ENCODE measurements at places on chromosomes 1 and 21.

GRCh38 chr1:232622981-232623380 is 7.0 kb downstream of the SIPA1L2 start:
- DNase-seq = no peak

DNA sequence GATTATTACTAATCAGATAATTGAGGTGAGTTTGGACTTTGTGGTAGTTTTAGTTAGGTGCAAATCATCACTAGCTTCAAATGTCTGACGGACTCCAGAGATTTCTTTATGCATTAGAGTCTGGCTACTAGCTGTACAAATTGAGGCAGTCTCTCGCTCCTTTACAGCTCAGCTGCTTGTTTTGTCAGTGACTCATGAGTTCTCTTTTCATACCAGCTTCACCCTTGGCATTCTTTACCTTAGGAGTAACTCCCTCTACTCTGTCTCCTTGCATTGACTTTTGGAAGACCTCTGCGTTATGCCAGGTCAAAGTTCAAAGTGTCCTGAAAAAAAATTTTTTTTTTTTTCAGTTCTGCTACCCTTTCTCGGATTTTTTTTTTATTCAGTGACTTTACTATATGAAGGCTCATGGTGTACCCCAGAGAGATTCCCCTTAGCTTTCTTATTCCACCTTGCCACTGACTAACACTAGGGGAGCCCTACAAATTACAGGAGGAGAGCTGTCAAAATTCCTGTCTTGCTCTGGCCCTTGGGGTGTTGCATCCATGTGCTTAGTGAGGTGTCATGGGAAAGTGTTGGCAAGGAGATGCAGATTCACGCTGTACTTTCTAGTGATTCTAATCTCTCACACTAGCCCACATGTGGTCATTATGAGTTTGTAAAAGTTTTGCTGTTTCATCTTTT is 576.6 kb downstream of the ADGRL2 start:
- no peak for DNase-seq

GRCh38 chr1:13766592-13767564 is 66.9 kb downstream of the PRDM2 start:
- no peak for DNase-seq

DNA sequence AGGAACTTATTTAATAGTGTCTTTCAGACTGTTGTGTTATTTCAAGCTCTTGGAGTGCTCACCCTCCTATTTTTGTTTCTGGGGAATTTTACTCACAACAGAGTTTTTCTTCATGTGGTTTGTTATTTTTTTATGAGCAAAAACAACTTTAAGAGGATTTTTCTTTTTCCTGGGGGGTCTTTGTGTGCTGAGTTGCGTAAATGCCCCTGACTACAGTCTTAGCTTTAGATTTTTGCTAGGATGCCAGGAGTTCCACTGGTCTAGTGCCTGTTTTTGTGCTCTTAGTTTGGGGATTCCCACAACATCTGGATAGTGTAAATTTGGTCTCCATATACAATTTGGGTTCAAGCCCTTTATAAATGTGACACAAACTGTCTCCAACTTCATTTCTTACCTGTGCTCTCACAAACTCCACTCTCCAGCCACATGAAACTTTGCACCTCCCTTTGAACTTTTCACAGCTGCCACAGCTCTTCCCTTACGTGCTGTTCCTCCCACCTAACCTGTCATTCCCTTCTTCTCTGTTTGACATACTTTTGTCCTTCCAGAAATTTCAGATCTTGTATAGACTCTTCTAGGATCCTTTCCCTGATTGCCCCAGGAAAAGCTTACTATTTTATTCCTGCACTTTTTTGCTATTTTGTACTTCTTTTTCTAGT is 180.2 kb downstream of the CRB1 start:
- no peak for DNase-seq

DNA sequence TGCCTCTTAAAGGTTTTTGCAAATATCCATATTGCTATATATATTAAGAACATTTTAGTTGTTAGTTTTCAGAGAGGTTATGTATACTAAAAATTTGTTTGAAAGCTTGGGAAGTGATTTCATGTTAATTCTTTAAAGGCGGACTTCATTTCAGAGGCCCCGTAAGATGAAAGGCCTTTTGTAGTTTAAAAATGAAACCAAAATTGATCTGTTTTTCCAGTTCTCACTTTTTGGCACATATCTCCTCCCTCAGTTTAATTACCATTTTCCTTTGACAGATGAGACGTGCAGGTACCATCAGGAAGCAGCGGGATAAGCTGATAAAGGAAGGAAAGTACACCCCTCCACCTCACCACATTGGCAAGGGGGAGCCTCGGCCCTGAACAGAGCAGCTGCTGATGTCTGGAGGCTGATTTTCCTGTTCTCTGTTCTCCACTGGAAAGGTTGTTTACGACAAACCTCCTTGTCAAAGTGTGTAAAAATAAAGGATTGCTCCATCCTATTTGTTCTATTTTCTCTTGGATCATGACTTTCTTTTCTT is 8.0 kb downstream of the NDUFS5 start:
- no peak for DNase-seq

DNA sequence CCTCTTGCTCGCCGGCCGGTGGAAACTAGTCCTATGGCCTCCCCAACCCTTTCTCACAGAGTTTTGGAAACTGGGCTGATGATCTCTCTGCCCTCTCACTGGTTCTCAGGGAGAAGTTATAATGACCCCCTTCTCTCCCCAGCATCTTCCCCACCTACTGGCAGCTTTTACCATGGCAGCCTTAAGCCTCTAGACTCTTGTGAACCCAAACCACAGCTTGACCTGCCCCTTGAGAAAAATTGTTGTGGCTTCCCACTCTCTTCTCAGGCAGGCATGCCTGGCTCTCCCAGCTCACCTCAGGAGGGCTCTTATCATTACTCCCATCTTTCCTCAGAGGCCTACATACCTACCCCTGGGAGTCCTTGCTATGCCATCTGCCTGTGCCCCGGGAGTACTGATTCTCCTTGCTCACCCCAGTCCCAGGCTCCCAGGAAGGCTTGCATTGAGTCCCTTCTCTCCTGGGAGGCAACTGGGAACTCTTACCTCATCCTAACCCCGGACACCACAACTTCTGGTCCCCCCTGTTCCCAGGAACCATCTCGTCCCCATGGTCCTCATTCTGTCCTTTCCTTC is 1.6 kb downstream of the NSUN4 start:
- no peak for DNase-seq

- DNase-seq = no peak
Measured at GRCh38 chr1:26218906-26219494, 15.0 kb upstream of the CEP85 start.

- no peak for DNase-seq
Measured at GRCh38 chr21:39776589-39776988, 31.6 kb downstream of the IGSF5 start.

GRCh38 chr1:36784147-36784859 is 250.0 kb downstream of the GRIK3 start:
- no peak for DNase-seq

DNA sequence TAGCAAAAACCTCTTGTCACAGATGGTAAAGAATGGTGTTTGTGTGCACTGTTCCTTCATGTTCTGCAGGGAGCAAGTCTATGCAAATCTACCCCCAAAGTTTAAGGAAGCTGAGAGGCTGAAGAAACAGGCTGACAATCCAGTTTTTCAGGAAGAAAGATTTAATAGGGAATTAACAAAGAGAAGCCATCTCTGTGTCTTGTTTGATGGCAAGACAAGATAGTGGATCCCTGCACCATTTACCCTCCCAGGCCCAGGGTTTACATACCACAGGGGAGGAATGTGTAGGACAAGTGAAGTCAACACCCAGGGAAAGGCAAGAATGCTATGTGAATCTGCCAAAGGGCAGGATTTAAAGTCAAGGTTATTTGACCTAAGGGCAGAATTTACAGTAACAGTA is 48.1 kb upstream of the FNBP1L start:
- DNase-seq = no peak

GRCh38 chr1:55255901-55256300 is 40.7 kb upstream of the USP24 start:
- no peak for DNase-seq

GRCh38 chr1:174700775-174701174 is 253.0 kb downstream of the GPR52 start:
- no peak for DNase-seq

DNA sequence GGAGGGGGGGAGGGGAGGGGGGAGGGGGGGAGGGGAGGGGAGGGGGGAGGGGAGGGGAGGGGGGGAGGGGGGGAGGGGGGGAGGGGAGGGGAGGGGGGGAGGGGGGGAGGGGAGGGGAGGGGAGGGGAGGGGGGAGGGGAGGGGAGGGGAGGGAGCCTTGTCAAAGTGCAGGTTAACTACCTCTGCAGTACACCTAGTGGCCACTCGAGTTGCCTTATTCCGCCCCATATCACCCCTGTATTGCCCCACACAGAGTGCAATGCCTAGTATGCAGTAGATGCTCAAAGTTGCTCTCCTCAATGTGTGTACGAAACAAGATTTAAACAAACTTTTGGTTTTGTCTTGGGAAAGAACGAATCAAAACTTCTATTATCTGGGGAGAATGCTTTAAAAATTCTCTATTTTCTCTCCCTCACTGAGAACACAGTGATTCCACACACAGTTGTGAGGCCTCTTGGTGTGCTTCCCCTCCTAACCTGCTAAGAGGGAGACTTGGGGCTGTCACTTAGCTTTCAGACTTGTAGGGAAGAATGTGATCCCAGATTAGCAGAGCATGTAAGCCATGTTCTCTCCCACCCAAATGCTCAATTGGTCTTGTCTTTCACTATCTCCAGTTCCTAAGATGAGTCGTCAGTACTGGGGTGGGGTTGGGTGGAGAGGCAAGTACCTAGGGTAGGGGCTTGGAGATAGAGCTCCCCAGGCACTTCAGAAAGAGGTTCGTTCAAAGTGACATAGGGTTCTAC is 79.7 kb upstream of the MAP10 start:
- no peak for DNase-seq
